A549 treated with AZD2906 at 1 μM for 4 hours (cell line): ENCODE measurements at places on chromosomes 1 and 21. TPM values are rescaled to one million over a fixed set of nuclear protein-coding genes. Genes with fewer than 3 reads are reported as not detected.

The SPRR2F gene
- total RNA-seq, result not detected in 5 replicates

The HUNK gene
- 1.2 to 1.4 TPM (median 1.3 TPM) in 5 replicates for total RNA-seq

The AVPR1B gene
- not detected in 5 replicates for total RNA-seq

The BLACAT1 gene
- total RNA-seq, result 0.03 TPM in 1 of 5 replicates, not detected in the others

The PPP1R12B gene
- 1.5 to 2.2 TPM (median 1.6 TPM) in 5 replicates for total RNA-seq

The OR14K1 gene
- not detected in 5 replicates for total RNA-seq

The LCE3E gene
- 0.12 to 0.24 TPM (median 0.20 TPM) in 4 of 5 replicates, not detected in the other for total RNA-seq

The AUNIP gene
- total RNA-seq, result 8.3 to 9.4 TPM (median 8.7 TPM) in 5 replicates

The CFHR3 gene
- 0.15 to 0.18 TPM (median 0.17 TPM) in 4 of 5 replicates, not detected in the other for total RNA-seq

The UBL4B gene
- 0.03 to 0.08 TPM in 2 of 5 replicates, not detected in the others for total RNA-seq

The GBP2 gene
- total RNA-seq, result 0.59 to 1.3 TPM (median 0.65 TPM) in 5 replicates

The TMEM269 gene
- total RNA-seq, result 0.05 to 0.22 TPM (median 0.10 TPM) in 5 replicates

The SYDE2 gene
- 0.70 to 1.1 TPM (median 0.95 TPM) in 5 replicates for total RNA-seq

The BARHL2 gene
- total RNA-seq, result not detected in 5 replicates

The DRAXIN gene
- 0.03 to 0.10 TPM (median 0.06 TPM) in 5 replicates for total RNA-seq

The PCP4 gene
- total RNA-seq, result not detected in 5 replicates

The TNFRSF25 gene
- 1.9 to 3.6 TPM (median 2.8 TPM) in 5 replicates for total RNA-seq

The FAM72D gene
- 4.5 to 6.4 TPM (median 5.5 TPM) in 5 replicates for total RNA-seq

The SH2D2A gene
- 2.9 to 4.2 TPM (median 3.4 TPM) in 5 replicates for total RNA-seq

The MROH9 gene
- total RNA-seq, result not detected in 5 replicates

The CD1E gene
- not detected in 5 replicates for total RNA-seq

The JAK1 gene
- 165 to 215 TPM (median 188 TPM) in 5 replicates for total RNA-seq

The OR2G6 gene
- total RNA-seq, result not detected in 5 replicates

The KRTAP13-2 gene
- total RNA-seq, result not detected in 5 replicates

The RNPC3 gene
- 4.9 to 7.1 TPM (median 5.5 TPM) in 5 replicates for total RNA-seq

The LRRIQ3 gene
- total RNA-seq, result 0.50 to 0.87 TPM (median 0.77 TPM) in 5 replicates

The CLCA1 gene
- not detected in 5 replicates for total RNA-seq

The CA14 gene
- total RNA-seq, result not detected in 5 replicates

The WNT3A gene
- total RNA-seq, result 0.05 TPM in 2 of 5 replicates, not detected in the others

The GREM2 gene
- 0.06 to 0.12 TPM (median 0.09 TPM) in 5 replicates for total RNA-seq
